Activated CD8-positive, alpha-beta memory T cell treated with anti-CD3 and anti-CD28 coated beads for 24 hours (primary cell): ENCODE measurements at places on chromosomes 12 and 14.

DNA sequence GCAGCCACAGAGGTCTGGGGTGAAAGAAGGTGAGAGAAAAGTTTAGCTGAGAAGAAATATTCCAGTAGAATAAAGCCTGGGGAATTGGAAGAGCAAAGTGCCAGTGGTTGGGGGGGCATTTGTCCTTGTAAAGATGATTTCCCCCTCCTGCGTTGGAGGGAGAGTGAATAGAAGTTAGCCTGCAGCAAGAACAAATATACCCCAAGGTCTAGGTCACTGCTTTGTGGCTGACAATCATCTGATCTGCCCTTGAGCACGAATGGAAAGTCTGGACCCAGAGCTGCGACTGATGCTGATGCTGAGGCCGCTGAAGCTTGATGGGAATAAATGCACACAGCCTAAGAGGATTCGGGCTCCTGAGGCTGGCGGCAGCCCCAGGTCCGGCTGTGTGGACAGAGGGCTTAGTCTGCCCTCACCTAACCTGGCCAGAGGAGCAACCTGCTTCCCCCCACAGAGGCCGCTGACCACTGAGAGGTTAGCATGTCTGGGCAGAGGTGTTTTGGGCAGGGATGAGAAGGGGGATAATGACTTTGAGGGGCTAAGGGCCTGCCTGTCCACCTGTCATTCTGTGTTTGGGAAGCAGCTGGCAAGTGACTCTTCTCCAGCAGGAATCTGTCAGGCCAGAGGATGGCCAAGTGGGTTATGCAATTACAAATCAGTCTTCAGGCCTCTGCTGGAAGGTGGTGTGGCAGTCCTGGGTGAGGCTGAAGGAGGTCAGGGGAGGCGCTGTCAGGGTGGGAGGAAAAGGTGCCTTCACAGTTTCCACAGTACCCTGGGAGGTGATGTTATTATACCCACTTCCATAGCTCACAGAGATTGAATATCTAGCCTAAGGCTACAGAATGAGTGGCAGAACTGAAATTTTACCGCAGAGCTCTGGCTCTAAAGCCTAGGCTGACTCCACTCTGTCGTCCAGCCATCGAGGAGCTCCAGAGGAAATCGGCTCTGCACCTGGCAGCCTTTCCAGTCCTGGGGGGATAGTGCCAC, 11.7 kb downstream of the TUBA1C start:
- no peak for DNase-seq

- DNase-seq, result no peak
Measured at GRCh38 chr12:129257524-129257923, 404.2 kb downstream of the GLT1D1 start.

DNA sequence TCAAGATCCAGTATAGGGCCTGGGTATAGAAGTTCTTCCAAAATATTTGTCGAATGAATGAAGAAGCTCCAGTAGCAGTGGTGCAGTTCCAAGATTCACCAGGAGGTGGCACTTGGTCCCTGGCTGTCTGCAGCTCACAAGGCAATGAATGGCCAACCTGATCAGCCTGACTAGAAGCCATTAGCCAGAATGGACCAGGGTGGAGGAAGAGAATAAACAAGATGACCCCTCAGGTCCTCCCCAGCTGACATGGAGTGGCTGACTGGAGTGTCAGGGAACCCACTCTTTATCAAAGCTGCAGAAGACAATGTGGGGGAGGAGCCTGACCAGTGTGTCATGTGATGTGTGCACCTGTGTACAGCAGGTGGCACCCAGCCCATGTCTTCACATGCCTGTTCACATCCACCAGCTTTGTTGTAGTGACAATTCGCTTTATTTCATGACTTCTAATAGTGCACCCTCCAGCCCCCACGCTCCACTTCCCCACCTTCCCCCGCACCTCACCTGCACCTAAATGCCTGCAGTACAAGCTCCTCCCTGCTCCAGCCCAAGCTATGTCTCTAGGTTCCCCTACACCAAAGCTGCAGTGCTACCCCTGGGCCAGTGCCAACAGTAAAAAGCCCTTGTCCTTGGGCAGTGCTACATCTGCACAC, 3.0 kb downstream of the LTBP2 start:
- peak; percentile 97 for DNase-seq

GRCh38 chr14:50025776-50026175, 90.6 kb downstream of the VCPKMT start:
- DNase-seq, result no peak

DNA sequence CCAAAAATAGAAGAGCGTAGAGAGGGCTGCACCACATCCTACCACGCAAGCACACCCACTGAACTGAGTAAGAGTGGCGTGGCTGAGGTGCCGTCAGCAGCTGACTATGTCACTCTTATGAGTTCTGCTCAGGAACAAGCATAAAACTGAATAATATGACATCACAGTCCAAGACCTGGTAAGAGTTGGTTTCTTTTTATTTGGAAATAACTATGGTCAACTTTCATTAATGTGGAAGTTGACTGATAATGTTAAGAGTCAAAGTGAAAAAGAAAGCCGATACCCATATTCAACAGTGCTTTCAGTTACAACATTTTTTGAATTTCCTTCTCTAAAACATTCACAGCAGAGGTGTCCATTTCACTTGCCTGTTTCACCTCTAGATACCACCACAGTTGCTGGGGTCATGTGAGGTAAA, 44.6 kb downstream of the GNS start:
- no peak for DNase-seq

DNA sequence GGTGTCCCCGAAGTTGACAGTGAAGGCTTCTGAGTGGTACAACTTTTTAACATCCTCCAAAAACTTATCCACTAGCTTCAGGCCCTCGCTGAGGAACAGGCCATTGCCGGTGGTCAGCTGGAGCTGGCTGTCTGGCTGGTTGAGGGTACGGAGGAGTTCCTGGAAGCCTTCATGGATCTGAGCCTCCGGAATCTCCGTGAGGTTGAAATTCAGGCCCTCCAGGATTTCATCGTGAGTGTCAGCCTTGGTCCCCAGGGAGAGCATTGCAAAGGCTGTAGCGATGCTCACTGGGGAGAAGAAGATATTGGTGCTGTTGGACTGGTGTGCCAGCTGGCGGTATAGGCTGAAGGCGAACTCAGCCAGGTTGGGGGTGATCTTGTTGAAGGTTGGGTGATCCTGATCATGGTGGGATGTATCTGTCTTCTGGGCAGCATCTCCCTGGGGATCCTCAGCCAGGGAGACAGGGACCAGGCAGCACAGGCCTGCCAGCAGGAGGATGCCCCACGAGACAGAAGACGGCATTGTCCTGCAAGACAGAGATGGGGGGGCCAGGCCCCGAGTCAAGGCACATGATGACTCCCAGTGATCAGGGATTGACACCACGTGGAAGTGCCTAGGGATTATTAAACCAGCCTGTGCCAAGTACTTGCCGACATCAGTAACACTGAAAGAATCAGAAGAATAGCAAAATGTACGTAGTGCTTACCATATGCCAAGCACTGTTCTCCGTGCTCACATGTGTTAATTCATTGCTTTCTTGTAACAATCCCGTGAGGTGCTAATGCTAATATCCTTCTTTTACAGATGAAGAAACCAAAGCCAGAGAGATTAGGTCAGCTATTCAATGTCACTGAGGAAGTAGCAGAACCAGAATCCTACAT, 5.4 kb downstream of the SERPINA1 start:
- DNase-seq, result peak; percentile 43

- DNase-seq, result no peak
Measured at GRCh38 chr14:50262865-50263264, 31.5 kb upstream of the SOS2 start.

DNA sequence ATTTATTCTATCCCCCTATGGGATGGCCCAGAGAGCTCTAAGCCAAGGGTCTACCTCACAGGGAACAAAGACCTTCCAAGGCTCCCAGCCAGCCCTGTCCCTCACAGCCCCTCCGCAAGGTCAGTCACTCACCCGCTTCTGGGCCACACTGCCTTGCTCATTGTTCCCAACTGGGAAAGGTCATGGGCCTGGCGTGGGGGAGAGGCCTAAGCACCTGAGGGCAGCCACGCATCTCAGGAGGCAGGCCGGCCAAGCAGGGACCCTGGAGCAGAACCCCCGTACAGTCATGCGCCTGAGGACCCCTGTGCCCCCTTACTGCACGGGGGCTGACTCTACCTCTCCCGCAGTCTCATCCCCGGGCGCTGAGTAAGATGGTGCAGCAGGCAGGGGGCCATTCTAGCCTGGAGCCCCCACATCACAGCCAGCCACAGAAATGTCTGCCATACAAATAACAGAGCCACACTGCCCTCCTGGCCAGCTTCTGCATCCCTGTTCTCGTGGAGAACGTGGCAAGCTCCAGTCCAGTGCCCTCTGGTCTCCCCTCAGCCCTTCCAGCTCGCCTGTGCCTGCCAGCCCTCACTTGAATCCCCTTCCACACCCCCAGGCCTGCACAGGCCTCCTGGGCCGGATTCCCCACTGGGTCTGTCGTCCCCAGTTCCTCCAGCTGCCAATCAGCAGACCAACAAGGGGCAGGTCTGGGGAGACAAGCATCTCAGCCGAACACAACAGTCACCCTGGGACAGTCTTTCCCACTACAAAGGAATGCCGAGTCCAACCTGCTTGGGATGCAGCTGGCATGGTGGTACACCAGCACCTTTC, 16.3 kb downstream of the CCDC85C start:
- DNase-seq, result no peak

DNA sequence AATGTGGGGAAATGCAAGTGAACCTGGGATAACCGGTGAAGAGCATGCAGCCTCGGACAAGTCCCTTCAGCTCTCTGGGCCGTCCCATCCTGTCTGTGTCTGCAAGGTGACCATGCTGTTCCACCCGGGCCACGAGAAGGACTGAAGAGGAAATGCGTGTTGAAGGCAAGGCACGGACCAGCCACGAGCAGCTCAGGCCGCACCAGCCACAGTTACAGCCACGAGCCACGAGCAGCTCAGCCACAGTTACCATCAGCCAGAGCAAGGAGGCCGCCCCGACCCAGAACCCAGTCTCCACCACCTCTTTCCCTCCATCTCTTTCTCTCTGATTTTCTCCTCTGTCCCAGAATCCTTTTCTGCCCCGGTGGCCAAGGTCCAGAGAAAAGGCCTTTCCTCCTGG, 18.8 kb upstream of the GALNT9 start:
- no peak for DNase-seq

GRCh38 chr12:58513852-58514251, 406.5 kb downstream of the LRIG3 start:
- DNase-seq, result no peak

DNA sequence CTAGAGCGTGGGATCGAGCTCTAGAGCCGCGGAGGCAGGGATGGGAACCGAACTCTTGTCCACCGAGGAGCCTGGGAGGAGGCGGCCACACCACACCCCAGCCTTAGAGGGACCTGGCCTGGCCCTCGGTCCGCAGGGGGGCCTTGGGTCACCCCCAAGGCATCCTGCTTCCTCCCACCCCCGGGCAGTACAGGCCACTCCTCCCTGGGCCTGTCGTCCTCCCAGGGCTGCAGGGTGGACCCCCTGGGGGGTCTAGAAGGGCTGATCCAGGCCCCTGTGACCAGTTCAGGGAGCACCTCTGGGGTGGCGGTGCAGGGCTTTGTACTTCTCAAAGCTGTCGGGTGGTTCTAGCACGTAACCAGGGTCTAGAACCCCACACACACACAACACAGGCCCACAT, 79.1 kb upstream of the FBRSL1 start:
- no peak for DNase-seq

DNA sequence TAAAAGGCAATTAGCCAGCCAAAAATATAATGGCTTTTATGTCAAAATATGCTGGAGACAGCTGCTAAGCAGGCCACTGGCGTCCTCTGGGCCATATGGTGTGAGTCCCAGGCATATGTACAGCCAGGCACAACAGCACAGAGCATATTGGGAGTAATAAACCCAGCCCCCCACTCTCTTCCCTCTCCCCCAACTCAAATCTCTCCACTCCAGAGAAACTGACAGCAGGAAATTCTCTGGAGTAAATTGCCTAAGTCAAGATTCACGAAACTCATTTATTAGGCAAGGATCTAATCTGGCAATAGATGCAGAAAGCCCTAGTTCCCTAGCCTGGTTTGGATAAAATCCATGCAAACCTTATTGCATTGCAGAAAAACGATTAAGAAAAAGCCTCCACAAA, 147.9 kb upstream of the SEL1L start:
- DNase-seq, result no peak

DNA sequence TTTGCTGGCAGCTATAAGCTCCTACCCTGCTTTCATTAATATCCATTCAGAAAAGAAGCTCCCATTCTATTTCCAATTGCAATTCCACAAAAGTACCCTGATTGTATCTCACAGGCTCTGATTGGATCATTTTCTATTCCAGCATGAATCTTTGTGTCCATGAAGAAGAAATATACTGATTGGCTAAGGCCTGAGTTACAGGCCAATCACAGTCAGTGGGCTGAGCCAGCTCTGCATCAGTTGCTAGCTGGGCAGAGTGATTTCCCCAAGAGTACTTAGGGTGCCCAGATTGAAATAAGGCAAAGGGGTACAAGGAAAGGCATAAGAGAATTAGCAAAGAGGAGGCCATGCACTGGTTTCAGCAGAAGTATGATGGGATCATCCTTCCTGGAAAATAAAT, 14.4 kb downstream of the ART4 start:
- DNase-seq, result no peak

- no peak for DNase-seq
Measured at GRCh38 chr12:71691504-71692129, 5.7 kb downstream of the TMEM19 start.

- no peak for DNase-seq
Measured at GRCh38 chr14:77965919-77966435, 166.1 kb downstream of the ADCK1 start.

GRCh38 chr12:123102366-123102765, 48.5 kb downstream of the PITPNM2 start:
- no peak for DNase-seq

DNA sequence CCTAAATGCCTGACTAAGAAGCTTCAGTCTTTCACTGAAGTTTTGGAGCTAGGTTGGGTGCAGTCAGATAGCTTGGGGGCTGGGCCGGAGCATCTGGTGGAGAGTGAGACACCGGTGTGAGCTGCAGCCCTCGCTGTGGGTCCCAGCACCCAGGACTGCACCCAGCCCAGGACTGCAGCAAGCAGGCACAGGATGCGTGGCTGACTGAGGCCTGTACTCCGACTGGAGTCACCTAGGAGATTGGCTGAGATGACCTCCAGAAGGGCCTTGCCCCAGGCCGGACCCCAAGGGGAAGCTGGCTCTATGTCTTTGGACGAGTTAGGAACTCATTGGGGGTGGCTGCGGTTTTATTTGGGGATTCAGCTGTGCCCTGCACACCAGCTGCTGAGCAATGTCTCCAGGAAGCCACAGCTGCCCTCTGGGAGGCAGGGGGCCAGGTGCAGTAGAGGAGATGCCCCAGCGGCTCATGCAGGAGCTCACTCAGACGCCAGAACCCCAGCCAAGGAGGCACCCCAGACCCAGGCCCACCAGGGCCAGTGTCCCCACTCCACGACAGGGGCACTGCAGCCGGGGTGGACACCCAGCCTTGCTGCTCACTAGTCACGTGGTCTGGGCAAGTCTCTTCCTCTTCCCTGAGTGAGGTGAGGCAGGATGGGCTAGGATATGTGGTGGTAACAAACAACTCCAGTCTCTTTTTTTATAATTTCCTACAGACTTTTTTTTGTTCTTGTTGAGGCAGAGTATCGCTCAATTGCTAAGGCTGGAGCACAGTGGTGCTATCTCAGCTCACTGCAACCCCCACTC, 31.8 kb upstream of the RCOR1 start:
- DNase-seq, result no peak

GRCh38 chr12:26135571-26135970, 10.7 kb upstream of the BHLHE41 start:
- DNase-seq, result no peak
